ENCODE measurements at places on chromosomes 2 and 18. TPM values are rescaled to one million over a fixed set of nuclear protein-coding genes. Genes with fewer than 3 reads are reported as not detected.

Gene TSHZ1
- 14.6 TPM for total RNA-seq

- no peak for DNase-seq
These were observed 321.4 kb upstream of the ETAA1 start for GRCh38 chr2:67075530-67076238.

Gene DPP10
- total RNA-seq: not detected

Gene TDRD15
- 0.84 TPM for total RNA-seq

Gene PLCL1
- 9.9 TPM for total RNA-seq

Gene ARHGEF4
- total RNA-seq: 18.0 TPM

Gene SNX17
- 105 TPM for total RNA-seq

Gene RGPD3
- 0.47 TPM for total RNA-seq

Gene ALPP
- total RNA-seq: not detected

- DNase-seq: no peak
These were observed 331.6 kb downstream of the SETBP1 start for GRCh38 chr18:45012286-45012685.

DNA sequence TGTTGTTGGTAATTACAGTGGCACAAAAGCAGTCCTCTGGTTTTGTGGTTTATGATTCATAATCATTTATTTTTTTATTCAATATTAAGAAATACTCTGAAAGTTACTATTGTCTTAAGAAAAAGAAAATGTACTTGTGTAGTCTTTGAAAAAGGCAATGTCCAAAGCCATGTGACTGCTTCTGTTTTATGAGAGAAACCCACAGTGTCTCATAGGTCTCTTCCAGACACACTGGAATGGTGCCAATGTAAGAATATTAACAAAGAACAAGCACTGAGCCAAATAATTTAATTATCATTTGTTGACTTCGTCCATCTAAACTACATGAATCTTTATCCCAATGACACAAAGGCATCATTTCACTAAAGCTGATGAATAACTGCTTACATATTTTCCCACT lies 62.5 kb downstream of the RPRM start:
- DNase-seq: no peak

DNA sequence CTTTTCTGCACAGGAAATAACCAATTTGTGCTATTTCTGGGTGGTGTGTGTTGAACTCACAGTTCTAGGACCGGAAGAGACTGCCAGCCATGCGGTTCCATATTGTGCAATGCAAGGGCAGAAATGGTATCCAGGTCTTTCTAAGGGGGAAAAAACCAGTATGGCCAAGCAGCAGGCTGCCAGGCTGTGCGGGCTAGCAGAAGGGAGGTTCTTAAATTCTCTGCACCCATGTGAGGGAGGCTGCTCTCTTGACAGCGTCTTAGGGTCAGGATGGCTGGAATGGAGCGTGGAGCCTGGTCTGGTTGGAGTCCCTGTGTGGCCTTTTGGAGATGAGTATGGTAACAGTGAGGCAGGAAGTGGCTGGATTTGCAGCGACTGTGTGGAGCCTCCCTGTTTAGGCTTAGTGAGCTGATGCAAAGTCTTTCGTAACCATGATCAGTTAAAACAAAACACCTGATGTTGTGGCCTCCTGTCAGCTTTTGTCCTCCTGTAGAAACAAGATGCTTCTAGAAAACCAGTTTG lies 52.6 kb downstream of the NCK2 start:
- no peak for DNase-seq

DNA sequence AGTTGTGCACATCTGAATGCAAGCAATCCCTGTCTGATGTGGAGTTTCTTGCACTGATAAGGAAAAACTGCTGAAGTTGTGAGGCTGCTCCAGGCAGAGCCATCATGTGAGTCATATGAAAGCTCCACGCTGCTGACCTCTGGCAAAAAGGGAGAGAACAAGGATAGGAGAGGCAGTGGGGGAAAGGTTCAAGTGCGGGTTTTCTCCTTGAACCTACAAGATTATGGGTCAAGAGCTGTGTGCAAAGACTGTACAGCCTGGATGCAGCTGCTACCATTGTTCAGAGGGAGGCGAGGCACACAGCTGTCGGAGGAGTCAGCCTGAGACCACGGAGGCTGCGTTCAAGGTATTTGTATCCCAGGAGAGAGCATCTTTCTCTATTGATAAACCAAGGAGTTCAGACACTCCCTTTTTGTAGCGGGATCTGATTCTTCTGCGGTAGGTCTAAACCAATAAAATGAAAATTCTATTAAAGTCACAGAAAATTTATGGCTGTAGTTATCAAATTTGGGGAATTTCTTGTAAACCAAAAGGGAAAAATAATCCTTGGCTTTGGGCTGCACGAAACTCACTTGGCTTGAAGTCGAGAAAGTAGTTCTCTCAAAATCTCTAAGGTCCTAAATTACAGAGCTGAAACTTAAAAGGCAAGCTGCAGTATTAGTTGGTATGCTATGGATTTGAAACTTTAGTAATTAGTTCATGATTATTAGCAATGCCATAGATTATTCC lies at the start of gene CDK15:
CDK15 (plus strand) TSS at position 96 of the 729 bp plus-strand sequence; CDS start at position 224, 128 bp downstream.
- DNase-seq: no peak

GRCh38 chr2:20567159-20567925 lies 83.6 kb downstream of the HS1BP3 start:
- DNase-seq: no peak

- DNase-seq: no peak
These were observed 33.3 kb downstream of the CCDC85A start for GRCh38 chr2:56217106-56217505.

DNA sequence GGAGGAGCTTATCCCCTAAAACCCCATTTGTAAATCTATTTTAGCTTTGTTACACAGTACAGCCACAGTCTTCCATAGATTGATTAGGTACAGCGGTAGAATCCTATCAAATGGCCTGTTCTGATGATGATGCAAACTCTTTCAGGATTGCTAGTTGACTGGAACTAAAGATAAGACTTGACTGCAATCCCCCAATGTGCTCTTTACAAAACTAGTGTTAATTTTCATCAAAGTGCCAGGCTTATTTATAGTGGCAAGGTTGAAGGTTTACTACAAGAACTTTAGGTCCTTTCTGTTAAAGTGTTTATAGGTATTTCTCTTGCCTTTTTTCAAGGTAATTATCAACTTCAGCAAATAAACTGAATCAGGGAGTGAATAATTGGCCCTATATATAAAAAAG lies 9.0 kb upstream of the OTX1 start:
- DNase-seq: no peak

DNA sequence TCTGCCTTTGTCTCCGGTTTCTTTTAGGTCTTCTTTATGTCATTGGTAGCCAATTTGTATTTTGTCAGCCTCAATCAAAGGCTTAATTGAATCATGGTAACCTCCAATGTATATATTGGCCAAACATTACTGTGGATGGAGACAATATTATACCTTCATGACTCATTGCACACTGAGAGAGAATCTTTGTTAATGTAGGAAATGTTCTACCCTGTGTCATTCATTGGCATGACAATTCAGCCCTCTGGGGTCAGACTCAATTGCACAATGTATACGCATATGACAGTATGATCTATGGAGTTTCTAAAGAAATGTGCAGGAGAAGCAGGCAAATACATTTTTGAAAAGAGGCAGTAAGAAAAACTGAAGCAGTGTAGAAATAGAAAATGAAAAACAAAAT lies 162.6 kb downstream of the PDE11A start:
- no peak for DNase-seq
